ENCODE measurements at places on chromosomes 3 and 15.

- DNase-seq = no peak
Observed at GRCh38 chr15:68210409-68210756, 5.3 kb upstream of the CALML4 start.

GRCh38 chr15:67063689-67064606 is 1.5 kb upstream of the SMAD3 start:
- DNase-seq = no peak

DNA sequence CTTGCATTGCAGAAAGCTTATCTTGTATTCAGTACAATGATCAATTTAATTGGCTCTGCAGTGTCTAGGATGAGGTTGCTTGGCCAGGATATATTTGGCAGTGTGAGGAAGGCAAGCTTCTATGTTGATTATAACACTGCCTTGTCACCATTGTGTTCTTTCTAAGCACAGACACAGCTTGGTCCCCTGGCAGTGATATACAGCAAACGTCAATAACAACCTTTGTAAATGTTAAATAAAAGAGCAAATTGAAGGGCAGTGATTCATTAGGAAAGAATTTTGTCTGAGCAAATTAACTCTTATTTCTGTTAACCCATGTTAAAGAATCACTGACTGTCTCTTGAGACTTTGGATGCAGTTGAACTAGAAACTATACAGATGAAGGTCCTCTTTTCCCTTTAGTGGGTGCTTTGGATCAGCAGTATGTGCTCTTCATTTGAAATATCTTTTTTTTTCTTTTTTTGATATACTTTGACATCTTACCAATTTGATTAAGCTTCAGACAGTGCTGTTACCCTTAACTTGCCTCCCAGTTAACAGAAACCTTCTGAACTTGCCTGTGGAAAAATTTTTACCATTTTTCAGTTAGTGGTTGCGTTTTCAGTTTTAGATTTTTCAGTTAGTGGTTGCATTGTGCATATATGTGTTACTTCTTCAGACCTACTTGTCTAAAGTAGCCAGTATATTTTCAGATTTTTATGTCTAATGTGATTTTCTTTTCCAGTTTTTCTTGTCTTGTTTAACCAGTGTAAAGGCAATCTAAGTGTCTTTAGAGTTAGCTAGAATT is 199.8 kb downstream of the TCF12 start:
- DNase-seq = no peak

- no peak for DNase-seq
Observed at GRCh38 chr15:64000183-64000951, 45.9 kb downstream of the DAPK2 start.

- DNase-seq = no peak
Observed at GRCh38 chr15:51647128-51647562, 24.6 kb upstream of the DMXL2 start.

Data from NCI-H1930 (cell line).